ENCODE measurements at places on chromosomes 7 and 10.

GRCh38 chr7:64889686-64890162 lies 13.3 kb upstream of the ZNF273 start:
- DNase-seq, result no peak

DNA sequence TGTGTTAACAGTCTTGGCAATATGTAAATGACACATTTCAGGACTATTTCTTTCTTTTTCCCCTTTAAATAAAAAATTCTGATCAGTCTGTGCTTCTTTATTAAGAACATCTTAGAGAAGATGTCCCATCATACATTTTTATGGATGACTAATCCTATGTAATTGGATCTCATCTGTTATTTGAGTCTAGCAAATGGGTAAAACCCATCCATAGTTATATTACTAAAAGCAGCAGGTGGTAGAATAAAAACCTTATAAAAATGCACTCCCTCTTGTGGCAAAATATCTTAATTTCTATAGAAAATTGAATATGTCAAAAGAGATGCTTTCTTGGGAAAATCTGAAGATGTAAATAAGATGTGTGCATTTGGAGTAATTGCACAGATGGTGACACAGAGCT lies 35.3 kb downstream of the TRRAP start:
- DNase-seq, result no peak

- no peak for DNase-seq
Observed at GRCh38 chr7:101575168-101575567, 53.9 kb downstream of the MYL10 start.

- no peak for DNase-seq
Observed at GRCh38 chr7:155071121-155071651, 1.1 kb downstream of the HTR5A start.
